ENCODE measurements at places on chromosomes 4 and X.
A peak's percentile ranks its signal among the peaks of the same experiment; 100 is the strongest.

DNA sequence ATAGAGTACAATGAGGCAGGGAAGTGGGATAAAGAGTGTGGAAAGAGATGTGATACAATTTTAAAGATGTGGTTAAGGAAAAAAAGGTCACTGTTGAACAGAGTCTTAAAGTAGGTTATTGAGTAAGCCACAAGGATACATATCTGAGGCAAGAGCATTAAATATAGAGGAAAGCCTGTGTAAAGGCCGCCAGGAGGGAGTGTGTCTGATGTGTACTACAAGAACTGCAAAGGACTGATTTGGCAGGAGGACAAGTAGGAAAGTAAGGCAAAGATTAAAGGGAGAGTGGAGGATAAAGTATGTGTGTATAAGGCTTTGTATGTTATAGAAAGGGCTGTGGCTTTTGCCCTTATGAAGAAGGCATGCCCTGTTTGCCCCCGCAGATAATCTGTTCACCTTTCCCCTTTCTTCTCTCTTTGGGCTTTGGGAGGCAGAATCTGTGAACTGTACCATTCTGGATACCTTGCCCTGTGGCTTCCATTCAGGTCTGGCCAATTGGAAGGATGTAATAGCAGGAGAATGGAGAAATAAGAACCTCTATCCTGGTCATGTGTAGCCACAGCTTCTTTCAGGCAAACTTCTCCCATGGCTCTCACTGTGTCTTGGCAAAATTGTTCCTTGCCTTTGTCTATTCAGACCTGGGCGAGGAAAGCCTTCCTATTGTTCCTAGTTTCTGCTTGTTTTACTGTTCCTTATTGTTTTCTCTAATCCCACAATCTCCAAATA, 68.9 kb upstream of the FAM47B start:
- no peak for DNase-seq

GRCh38 chrX:70969635-70970481, 39.0 kb upstream of the SLC7A3 start:
- no peak for DNase-seq

- DNase-seq = no peak
Observed at GRCh38 chrX:50853399-50853798, 39.4 kb upstream of the SHROOM4 start.

- no peak for DNase-seq
Observed at GRCh38 chr4:186291256-186291890, 25.4 kb downstream of the F11 start.

DNA sequence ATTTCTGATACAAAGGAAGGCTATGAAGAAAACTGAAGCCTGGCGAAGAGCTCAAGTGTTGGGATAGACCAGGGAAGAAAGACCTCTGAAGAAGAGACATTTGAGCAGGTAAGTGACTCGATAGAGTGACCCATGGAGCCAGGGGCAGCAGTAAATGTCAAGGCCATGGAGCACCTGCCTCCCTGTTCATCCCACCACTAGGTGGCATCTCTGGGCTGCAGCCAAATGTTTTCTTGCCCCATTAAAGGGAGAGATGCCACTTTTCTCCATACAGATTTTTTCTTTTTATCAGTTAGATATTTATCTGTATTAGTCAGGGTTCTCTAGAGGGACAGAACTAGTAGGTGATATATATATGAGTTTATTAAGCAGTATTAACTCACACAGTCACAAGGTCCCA, 4.9 kb upstream of the ZNF81 start:
- DNase-seq = peak; percentile 19

All from HCT116 (cell line).